ENCODE measurements at places on chromosomes 5 and 9.

DNA sequence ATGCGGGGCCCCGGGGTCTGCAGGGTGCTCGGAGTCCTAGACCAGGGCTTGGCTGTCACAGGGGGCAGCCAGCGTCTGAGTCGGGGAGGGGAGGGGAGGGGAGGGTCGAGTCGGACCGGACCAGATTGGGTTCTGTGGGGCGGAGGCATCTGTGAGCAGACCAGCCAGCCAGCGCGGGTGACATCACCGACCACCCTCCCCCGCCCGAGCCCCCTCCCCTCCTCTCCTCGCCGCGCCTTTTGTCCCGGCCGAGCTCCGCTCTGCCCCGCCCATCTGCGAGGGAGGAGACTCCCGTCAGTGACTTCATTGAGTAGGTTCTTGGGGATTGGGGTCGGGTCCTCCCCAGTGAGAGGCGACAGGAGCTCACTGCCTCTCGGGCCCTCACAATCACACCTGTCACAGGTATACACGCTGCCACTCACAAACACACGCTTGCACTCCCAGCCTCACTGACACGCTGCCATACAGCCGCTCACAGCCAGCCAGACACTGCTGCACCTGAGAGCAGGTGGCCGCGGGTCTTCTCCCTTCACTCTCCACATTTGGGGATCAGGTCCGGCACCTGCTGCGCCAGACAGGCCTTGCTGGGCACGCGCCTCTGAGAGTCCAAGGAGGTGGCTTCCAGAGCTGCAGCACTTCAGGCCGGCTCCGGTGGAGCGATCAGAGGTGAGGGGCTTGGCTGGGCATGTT is 546 bp downstream of the DNAJB5 start:
- peak; percentile 42 for DNase-seq

- no peak for DNase-seq
These were observed 33.9 kb downstream of the JAKMIP2 start for GRCh38 chr5:147748590-147748989.

GRCh38 chr9:120697448-120697847 is 16.8 kb downstream of the MEGF9 start:
- DNase-seq, result no peak

- no peak for DNase-seq
These were observed 65.2 kb downstream of the RASGEF1C start for GRCh38 chr5:180143656-180144364.

GRCh38 chr5:72188166-72188565 is 80.9 kb downstream of the MAP1B start:
- DNase-seq, result no peak

DNA sequence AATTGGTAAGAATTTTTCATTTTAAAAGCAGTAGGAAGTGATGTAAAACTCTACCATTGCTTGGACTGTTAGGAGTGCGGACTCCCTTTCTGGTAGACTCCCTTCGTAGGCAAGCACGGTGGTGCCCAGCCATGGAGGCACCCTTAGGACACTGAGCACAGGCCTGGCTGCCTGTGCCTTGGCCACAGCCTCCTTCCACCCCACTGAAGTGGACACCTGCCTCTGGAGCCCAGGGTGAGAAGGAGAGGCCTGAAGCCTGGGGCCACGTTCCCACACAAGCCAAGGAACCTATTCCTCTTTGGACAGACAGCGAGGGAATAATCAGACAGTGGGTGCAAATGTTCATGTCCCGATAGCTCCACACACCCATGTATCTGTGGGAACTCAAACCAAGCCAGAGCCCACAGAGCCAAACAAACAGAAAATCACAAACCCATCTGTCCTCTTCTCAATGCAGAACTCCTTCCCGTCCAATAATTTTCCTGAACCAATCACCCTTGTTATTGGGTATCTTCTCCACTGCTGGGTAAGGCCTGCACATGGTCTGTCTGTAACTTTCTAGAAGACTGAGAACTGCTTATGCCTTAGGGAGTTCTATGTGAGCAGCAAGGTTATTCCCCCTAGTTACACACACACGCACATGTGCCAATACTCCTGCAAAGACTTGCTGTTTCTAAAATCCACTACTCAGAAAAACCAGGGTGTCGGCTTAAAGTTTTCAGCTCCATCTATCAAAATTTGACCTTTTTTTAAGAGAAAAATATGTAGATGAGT is 45.2 kb downstream of the UBE2QL1 start:
- DNase-seq, result no peak

DNA sequence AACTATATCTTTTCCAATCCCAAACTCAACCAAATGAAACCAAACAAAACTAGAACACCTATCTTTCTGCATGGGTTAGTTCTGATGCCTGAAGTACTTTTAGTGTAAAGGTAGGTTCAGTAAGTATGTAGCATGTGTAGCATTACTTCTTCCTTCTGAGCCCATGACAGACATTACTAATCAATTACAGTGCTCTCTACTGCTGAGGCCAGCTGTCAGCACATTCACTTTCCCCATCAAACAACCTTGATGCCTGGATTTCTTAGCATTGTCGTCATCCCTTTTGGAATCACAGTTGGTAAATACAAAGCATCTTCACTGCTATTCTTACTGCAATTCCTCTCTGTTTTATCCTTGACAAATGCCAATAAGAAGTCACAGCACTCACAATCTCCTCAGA is 103.2 kb downstream of the PTTG1 start:
- no peak for DNase-seq

Data from T47D (cell line).